ENCODE measurements at places on chromosomes 12 and 14. TPM values are rescaled to one million over a fixed set of nuclear protein-coding genes. Genes with fewer than 3 reads are reported as not detected.

- H3K27ac ChIP-seq = no peak overlapping the region
- H3K4me1 ChIP-seq = no peaks in the 10 kb centered on the region
- no peaks in the 10 kb centered on the region for H3K27me3 ChIP-seq
Observed at GRCh38 chr12:12216349-12217017, 50.4 kb downstream of the LRP6 start.

DNA sequence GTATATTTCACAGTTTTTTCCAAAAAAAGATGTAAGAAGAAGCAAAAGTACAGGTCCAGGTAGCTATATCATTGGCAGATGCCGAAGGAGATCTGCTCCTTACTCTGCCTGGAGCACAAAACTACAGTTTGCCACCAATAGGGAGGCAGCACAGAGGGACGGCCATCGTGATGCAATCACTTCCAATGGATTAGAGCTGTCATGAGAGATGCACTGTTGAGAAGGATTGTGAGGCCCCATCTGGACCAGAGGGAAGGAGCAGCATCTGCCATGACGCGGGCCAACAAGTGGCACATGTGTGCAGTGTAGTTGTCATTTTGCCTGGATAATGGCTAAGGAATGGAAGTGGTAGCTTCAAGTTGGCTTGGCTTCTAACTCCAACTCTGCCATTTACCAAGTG is 318.8 kb upstream of the FKBP4 start:
- H3K4me3 ChIP-seq = no peak overlapping the region
- DNase-seq = no peak
- no peak overlapping the region for H3K27ac ChIP-seq
- H3K27me3 ChIP-seq = no peaks in the 10 kb centered on the region
- no peaks in the 10 kb centered on the region for H3K4me1 ChIP-seq

The MGP gene
- 243 TPM for total RNA-seq

- H3K4me3 ChIP-seq = no peak overlapping the region
- H3K27ac ChIP-seq = peak overlapping the region; percentile 53
- H3K36me3 ChIP-seq = no peaks in the 10 kb centered on the region
- H3K27me3 ChIP-seq = no peaks in the 10 kb centered on the region
Observed at GRCh38 chr12:95805864-95806671, 15.5 kb upstream of the NTN4 start.

DNA sequence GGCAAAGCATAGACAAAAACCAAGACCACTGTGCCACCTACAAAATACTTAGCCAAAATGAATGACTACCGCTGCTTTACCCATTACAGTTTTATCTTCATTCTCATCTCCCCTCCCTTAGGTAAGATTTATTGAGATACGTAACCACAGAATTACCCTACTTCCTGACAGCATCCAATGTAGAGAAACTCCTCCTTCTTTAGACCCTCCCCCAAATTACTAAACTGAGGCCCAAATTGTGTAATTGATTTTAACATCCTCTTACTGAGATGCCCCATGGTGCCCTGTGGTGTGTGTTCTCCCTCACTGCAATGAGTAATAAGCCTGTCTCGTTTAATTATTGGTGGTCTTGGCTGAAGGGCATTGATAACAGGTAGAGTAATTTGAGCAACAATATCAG is 19.1 kb downstream of the VRK1 start:
- H3K27ac ChIP-seq = no peak overlapping the region
- H3K4me3 ChIP-seq = no peak overlapping the region
- H3K4me1 ChIP-seq = no peaks in the 10 kb centered on the region
- DNase-seq = no peak
- no peaks in the 10 kb centered on the region for H3K36me3 ChIP-seq

GRCh38 chr12:48832321-48833060 is 14.2 kb downstream of the CACNB3 start:
- no peak overlapping the region for H3K27ac ChIP-seq
- DNase-seq = no peak
- H3K4me1 ChIP-seq = no peaks in the 10 kb centered on the region
- no peak overlapping the region for H3K4me3 ChIP-seq

- no peak overlapping the region for H3K4me3 ChIP-seq
- no peaks in the 10 kb centered on the region for H3K4me1 ChIP-seq
- H3K36me3 ChIP-seq = no peaks in the 10 kb centered on the region
- H3K27me3 ChIP-seq = no peaks in the 10 kb centered on the region
- H3K27ac ChIP-seq = no peak overlapping the region
- DNase-seq = no peak
Observed at GRCh38 chr12:28704477-28705169, 444.5 kb upstream of the FAR2 start.

DNA sequence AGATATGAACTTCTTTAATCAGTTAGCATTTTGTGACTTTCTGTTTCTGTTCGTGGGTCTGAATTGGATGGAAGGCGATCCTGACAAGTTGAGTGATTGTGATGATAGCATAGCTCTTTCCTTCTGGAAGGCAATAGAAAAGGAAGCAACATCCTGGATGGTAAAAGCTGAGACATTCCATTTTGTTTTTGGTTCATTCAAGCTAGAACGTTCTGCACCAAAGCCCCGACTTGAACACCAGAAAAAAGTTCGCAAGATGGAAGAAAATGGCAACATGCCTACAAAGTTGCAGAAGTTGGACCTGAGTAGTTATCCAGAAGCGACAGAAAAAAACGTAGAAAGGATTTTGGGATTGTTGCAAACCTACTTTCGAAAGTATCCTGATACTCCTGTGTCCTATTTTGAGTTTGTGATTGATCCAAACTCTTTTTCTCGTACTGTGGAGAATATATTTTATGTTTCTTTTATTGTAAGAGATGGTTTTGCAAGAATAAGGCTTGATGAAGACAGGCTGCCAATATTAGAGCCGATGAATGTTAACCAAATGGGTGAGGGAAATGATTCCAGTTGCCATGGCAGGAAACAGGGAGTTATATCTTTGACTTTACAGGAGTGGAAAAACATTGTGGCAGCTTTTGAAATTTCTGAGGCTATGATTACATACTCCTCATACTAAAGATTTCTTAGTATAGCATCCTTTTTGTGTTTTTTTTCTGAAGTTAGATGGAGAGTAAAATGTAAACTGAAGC is 896 bp downstream of the EID3 start:
- no peak for DNase-seq
- peaks cover 52% of the 10 kb centered on the region for H3K4me1 ChIP-seq
- no peaks in the 10 kb centered on the region for H3K27me3 ChIP-seq
- peak overlapping the region; percentile 48 for H3K4me3 ChIP-seq
- no peaks in the 10 kb centered on the region for H3K36me3 ChIP-seq

DNA sequence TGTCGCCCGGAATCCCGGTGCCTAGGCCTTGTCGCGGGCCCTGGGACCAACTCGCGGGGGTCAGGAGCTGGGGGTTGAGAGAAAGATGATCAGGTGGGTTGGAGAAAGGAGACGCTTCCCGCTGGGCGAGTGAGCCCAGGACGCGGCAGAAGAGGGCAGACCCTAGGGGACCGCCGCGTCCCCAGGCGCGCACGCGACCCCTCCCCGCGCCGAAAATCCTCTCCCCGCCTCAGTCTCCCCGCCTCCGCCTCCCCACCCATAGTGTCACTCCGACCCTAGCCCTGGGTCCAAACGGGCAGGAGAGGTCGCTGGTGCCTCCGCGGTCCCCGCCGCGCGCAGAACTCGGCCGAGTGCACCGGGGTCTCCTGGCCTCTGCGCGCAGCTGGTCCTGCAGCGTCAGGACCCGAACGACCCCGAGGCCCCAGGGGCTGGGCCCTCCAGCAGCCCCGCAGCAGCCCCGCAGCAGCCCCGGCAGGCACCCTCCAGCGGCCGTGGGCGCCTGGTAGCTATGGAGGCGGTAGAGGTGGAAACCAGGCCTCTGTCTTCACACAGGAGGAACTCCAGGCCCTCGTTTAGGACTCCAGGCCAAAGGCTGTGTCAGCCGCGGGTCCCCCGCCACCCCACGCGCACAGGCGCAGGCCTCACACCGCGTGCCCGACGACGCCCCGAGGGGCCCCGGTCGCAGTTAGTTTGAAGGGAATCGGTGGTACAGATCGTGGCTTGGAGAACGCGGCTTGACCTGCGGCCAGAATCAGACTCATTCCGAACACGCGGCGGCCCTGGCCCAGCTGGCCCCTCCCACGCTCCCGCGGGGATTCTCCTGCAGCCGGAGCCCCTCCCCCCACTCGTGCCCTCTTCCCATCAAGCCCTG is 60.1 kb upstream of the EIF5 start:
- no peaks in the 10 kb centered on the region for H3K36me3 ChIP-seq
- H3K4me3 ChIP-seq = peak overlapping the region; percentile 41
- H3K27me3 ChIP-seq = peaks cover 67% of the 10 kb centered on the region

The RPL10L gene
- total RNA-seq = 15.1 TPM

DNA sequence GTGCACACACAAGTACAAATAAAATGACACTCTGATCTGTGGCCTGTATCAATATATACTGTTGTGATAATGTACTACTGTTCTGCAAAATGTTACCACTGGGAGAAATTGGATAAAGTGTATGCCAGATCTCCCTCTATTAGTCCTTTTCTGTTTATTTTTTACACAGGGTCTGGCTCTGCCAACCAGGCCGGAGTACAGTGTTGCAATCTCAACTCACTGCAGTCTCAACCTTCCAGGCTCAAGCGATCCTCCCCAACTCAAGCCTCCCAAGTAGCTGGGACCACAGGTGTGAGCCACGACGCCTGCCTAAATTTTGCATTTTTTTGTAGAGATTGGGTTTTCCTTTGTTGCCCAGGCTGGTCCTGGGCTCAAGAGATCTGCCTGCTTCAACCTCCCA is 1.9 kb downstream of the NT5DC3 start:
- no peaks in the 10 kb centered on the region for H3K36me3 ChIP-seq
- H3K4me1 ChIP-seq = no peaks in the 10 kb centered on the region
- no peak for DNase-seq
- H3K4me3 ChIP-seq = peak overlapping the region; percentile 6
- peak overlapping the region; percentile 13 for H3K27ac ChIP-seq

The SMCO2 gene
- not detected for total RNA-seq

The RNF10 gene
- 212 TPM for total RNA-seq

GRCh38 chr12:23898121-23898520 is 51.3 kb downstream of the SOX5 start:
- no peak overlapping the region for H3K27ac ChIP-seq
- no peaks in the 10 kb centered on the region for H3K27me3 ChIP-seq
- DNase-seq = no peak
- H3K4me3 ChIP-seq = no peak overlapping the region
- no peaks in the 10 kb centered on the region for H3K36me3 ChIP-seq
- no peaks in the 10 kb centered on the region for H3K4me1 ChIP-seq

DNA sequence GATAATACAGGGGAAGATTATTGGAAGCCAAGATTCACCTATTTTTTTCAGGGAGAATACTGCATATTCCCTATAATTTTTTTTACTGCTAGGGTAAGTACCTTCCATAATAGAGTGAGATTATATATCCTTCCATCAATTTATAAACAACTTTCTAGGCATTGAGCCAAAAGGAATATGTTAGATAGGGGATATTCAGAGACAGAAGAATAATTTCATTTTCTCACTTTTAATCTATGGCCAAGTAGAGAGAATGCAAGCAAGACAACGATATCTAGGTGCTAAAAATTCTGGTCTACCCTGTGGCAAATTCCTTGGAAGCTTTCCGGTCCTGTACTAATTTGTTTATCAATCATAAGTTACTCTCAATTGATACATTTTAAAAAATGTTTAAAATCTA is 69.7 kb upstream of the STAC3 start:
- no peaks in the 10 kb centered on the region for H3K27me3 ChIP-seq
- H3K27ac ChIP-seq = no peak overlapping the region
- no peak overlapping the region for H3K4me3 ChIP-seq
- H3K36me3 ChIP-seq = no peaks in the 10 kb centered on the region
- DNase-seq = no peak

DNA sequence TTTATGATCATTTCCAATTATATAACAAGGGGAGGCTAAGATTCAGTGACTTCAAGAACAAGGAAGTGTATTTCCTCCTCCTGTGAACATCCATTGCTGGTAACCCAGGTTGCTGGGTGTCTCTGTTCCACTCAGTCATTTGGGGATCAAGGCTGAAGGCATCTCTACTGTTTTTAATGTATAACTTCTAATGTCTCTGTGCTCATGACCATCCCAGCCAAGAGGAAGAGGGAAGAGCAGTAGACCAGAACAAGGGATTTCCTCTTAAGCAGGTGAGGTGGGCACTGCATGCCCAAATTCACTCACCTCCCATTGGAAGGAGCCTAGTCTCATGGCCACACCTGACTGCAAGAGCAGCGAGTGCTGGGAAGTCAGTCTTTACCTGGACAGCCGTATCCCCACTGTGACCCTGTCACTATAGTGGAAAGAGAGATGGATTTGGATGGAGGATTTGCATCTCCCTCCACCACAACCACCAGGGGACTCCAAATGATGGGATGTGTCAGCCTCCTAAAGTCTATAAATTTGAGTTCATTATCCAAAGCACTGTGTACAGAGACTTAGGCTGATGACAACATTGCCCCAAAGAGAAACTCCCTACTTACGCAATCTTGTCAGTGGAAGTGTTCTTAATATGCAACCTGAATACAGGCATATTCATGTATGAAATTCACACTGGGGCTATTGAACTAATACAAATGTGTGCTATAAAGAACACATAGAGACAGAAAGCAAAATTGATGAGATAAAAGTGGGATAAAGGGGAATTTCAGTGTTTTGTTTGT is 368.7 kb downstream of the TMEM132D start:
- no peak for DNase-seq
- H3K27ac ChIP-seq = no peak overlapping the region
- H3K4me3 ChIP-seq = no peak overlapping the region
- no peaks in the 10 kb centered on the region for H3K27me3 ChIP-seq
- no peaks in the 10 kb centered on the region for H3K36me3 ChIP-seq
- no peaks in the 10 kb centered on the region for H3K4me1 ChIP-seq

GRCh38 chr12:116525418-116526001 is 33.7 kb upstream of the MAP1LC3B2 start:
- H3K4me3 ChIP-seq = no peak overlapping the region
- H3K4me1 ChIP-seq = peaks cover 19% of the 10 kb centered on the region
- H3K27me3 ChIP-seq = no peaks in the 10 kb centered on the region
- H3K36me3 ChIP-seq = no peaks in the 10 kb centered on the region
- peak; percentile 45 for DNase-seq

- no peak overlapping the region for H3K27ac ChIP-seq
- H3K36me3 ChIP-seq = no peaks in the 10 kb centered on the region
- no peak for DNase-seq
- no peaks in the 10 kb centered on the region for H3K4me1 ChIP-seq
- no peaks in the 10 kb centered on the region for H3K27me3 ChIP-seq
Observed at GRCh38 chr14:64955297-64955696, 12.8 kb upstream of the GPX2 start.

The LRRIQ1 gene
- not detected for total RNA-seq

The RERGL gene
- 1.2 TPM for total RNA-seq

The PMEL gene
- total RNA-seq = 7.0 TPM

The ANO2 gene
- 3.3 TPM for total RNA-seq

DNA sequence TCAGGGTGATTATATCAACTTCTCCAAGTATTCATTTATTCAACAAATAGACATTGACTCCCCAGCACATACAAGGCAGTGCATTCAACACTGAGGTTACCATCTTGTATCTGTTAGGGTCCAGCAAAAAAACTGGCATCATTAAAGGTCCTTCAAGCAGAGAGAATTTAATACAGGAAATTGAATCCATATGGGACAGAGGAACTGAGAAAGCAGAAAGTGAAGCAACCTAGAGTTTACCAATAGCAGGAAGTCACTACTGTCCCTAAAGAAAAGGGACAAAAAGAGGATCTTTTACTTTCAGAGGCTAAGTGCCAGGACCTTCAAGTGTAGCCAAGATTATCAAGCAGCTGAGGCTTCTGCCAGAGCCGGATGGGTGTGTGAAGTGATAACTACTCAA is 237.8 kb upstream of the TBX3 start:
- peaks cover 11% of the 10 kb centered on the region for H3K4me1 ChIP-seq
- no peaks in the 10 kb centered on the region for H3K36me3 ChIP-seq
- no peak overlapping the region for H3K4me3 ChIP-seq
- peak overlapping the region; percentile 17 for H3K27ac ChIP-seq
